ENCODE measurements at places on chromosomes 4 and X. TPM values are rescaled to one million over a fixed set of nuclear protein-coding genes. Genes with fewer than 3 reads are reported as not detected.

Gene FAM47E
- 2.5 TPM for polyA plus RNA-seq

Gene SPANXN3
- not detected for polyA plus RNA-seq

Gene DDX53
- 0.23 TPM for polyA plus RNA-seq

DNA sequence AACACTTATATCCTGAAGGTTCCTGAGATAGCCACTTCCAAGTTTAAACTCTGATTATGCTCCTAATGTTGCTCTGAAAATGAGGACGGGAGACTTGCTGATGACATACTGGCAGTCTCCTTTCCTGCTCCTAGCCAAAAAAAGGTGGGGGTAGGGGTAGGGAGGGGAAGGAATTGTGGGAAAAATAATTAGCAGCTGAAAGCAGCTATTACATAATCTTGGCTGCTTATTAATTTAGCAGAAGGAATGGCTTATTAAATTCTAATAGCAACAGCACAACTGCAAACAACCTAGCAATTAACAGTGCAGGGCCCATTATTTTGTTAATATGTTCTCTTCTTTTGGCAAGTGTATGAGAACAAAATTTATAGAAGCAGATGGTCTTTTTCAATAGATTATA, 2.0 kb upstream of the AP1S2 start:
- no peaks in the 10 kb centered on the region for H3K36me3 ChIP-seq
- no peak overlapping the region for H3K4me3 ChIP-seq
- DNase-seq: no peak
- H3K4me1 ChIP-seq: peaks cover 9% of the 10 kb centered on the region

DNA sequence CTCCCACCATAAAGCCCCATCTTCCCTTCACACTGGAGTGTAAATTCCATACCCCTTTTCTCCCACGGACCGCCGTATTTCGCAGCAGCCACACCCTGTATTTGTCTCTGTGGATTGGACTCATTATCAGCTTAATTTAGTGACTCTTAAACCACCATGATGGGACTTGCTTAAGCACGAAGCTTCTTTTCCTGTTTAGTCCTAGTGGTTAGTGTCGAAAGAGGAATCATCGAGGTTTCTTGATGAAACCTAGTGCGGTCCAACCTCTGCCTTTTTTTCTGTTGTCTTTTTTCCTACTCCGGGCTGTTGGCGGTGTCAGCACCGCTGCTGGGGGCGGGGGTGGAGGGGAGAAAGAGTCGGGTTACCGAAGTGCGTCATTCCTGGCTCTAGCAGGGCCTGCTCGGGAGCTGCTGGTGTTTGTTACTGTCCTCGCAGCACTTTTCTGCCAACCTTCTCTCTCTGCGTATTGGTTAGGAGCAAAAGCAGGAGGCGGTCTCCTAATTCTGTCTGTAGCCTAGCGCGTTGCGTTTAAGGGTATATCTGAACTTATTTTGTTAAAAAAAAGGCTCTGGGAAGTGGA, 1.4 kb downstream of the STAG2 start:
- H3K4me1 ChIP-seq: no peaks in the 10 kb centered on the region
- H3K27me3 ChIP-seq: no peaks in the 10 kb centered on the region
- DNase-seq: peak; percentile 68
- peak overlapping the region; percentile 96 for H3K27ac ChIP-seq

Measured in SK-N-SH (cell line).